ENCODE measurements at places on chromosomes 1 and 21. TPM values are rescaled to one million over a fixed set of nuclear protein-coding genes. Genes with fewer than 3 reads are reported as not detected.

PRKAA2 gene
- total RNA-seq, result 1.6 TPM

KLHDC8A gene
- 0.44 TPM for total RNA-seq

OR2T6 gene
- not detected for total RNA-seq

- no peak for DNase-seq
Observed at GRCh38 chr1:201324821-201325677, 41.7 kb downstream of the PKP1 start.

DNA sequence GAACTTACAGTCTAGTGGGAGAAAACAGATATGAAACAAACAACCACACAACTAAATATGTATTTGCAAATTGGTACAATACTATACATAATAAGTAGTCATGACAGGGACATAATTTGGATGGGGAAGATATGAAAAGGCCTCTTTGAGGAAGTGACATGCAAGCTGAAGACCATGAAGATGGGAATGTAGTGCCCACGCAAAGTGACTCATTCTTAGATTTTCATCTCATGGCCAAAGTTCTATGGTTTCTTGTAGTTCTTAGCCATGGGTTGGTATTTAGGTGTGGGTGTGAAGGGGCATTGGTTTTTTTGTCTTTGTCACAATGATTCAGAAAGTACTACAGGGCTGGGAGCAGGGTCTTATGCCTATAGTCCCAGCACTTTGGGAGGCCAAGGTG, 105.4 kb upstream of the FAM78B start:
- no peak for DNase-seq

GRCh38 chr1:16721871-16722641, 18.3 kb upstream of the RNU1-4 start:
- no peak for DNase-seq

DNA sequence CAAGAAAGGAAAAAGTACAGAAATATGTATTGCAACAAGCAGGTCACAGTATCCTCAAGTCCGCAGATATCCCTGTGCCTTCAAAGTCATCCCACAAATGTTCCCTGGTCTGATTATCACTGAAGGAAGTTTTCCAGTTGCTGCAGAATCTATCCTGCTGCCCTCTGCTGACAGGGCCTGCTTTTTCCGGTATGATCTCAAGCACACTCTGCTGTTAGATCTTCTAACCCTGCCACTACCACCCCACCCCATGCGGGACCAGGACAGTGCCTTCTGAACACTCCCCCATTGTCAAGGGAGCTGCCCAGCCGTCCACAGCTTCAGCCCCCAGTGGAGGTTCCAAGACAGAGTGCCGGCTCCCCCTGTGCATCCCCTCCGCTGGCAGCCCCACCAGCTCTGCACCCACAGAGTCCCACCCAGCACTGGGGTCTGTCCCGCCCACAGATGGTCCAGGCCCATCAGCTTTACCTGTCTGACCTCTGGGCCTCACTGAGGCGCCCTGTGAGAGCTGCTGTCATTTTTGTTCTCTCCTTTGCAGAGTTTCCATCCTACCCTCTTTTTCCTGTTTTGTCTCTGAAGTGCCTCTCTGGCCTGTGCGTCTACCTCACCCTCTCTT, 27.9 kb downstream of the FAM163A start:
- DNase-seq, result no peak
